ENCODE measurements at places on chromosomes 5 and 9. TPM values are rescaled to one million over a fixed set of nuclear protein-coding genes. Genes with fewer than 3 reads are reported as not detected.
A peak's percentile ranks its signal among the peaks of the same experiment; 100 is the strongest.

- no peaks in the 10 kb centered on the region for H3K36me3 ChIP-seq
- H3K27me3 ChIP-seq = peaks cover 24% of the 10 kb centered on the region
- no peak for DNase-seq
- peaks cover 14% of the 10 kb centered on the region for H3K4me1 ChIP-seq
Observed at GRCh38 chr5:77852068-77852513, 76.0 kb upstream of the TBCA start.

Gene NKD2
- total RNA-seq = 14.4 TPM

Gene SOHLH1
- not detected for total RNA-seq

GRCh38 chr5:165504674-165505073 lies 1999.3 kb downstream of the MAT2B start:
- no peaks in the 10 kb centered on the region for H3K36me3 ChIP-seq
- DNase-seq = no peak
- H3K27ac ChIP-seq = no peak overlapping the region
- no peak overlapping the region for H3K4me3 ChIP-seq
- no peaks in the 10 kb centered on the region for H3K27me3 ChIP-seq

GRCh38 chr5:42502613-42503470 lies 79.6 kb downstream of the GHR start:
- H3K27ac ChIP-seq = no peak overlapping the region
- no peaks in the 10 kb centered on the region for H3K4me1 ChIP-seq
- H3K36me3 ChIP-seq = no peaks in the 10 kb centered on the region
- H3K4me3 ChIP-seq = no peak overlapping the region

DNA sequence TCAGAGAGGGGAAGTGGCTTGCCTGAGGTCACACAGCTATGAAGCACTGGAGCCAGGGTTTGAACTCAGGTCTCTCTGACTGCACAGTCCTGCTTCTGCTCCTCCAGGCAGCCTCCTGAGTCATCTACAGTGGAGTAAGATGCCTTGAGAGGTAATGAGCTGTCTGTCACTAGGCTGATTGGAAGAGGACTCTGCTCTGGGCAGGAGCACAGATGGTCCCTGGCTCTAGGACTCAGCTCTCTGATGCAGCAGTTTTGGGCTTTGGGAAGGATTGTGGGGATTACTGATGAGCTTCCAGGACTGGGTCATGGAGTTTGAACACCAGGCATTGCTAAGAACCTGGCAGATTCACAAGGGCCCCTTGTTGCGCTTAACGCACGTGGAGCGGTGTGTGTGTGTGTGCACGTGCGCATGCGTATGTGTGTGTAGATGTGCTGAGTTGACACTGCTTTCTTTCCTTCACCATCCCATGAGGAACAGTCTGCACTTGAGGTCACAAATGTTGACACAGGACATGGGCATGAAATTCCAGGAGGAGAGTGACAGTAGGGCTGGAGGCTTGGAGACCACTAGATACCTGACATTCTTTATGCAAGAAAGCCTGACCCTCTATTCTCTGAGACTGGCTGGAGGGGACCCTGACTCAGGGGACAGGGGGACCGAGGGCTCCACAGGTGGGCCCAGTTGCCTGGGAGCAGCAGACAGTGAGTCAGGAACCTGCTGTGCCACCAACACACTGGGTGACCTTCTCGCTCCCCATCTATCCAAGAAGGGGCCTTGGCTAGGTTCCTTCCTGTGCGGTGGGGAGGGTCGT lies 170.5 kb downstream of the RGS3 start:
- no peak for DNase-seq
- H3K27me3 ChIP-seq = no peaks in the 10 kb centered on the region
- H3K4me3 ChIP-seq = no peak overlapping the region

DNA sequence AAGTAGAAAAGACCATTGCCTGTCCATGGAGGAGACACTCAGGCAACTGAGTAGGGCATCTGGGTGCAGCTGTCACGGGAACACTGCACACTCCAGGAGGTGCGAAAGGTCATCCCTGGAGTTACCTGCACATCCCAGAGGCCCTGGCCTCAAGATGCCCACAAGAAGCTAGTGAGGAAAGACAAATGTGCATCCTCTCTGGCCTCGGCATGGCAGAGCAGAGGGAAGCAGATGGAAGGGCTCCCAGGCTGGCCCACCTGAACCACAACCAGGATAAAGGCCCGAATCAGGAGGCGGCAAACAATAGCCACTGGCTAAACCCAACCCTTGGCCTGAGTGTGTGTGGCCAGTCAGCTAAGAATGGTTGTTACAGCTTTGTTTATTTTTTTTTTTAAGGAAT lies 231.7 kb downstream of the SYK start:
- no peak overlapping the region for H3K4me3 ChIP-seq
- no peaks in the 10 kb centered on the region for H3K27me3 ChIP-seq
- no peak overlapping the region for H3K27ac ChIP-seq
- no peak for DNase-seq
- H3K36me3 ChIP-seq = no peaks in the 10 kb centered on the region
- H3K4me1 ChIP-seq = peaks cover 34% of the 10 kb centered on the region

Gene ZCCHC7
- 22.1 TPM for total RNA-seq

DNA sequence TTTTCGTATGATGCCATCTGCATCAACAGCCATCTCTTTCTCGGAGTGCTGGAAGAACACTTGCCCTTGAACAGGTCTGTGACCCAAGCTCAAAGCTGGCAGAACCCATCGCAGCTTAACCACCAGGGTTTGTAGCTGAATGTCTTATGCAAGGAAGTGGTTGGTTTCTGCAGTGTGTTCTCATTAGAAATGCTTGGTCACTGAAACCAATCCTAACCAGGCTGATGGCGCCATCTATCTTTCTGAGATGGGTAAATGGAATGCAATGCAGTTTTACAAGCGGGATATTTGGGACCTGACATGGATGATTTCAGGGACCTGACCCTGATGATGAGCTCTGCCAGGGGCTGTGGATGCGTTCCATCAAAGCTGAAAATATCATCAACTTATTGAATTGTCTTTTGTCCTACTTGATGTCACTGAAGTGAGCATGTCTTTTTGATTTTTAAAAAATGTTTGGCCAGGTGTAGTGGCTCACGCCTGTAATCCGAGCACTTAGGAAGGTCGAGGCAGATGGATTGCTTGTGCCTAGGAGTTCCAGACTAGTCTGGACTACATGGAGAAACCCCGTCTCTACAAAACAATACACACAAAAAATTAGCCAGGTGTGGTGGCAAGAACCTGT lies 28.7 kb downstream of the DMRT3 start:
- no peak overlapping the region for H3K4me3 ChIP-seq
- no peaks in the 10 kb centered on the region for H3K36me3 ChIP-seq
- DNase-seq = peak; percentile 16
- no peak overlapping the region for H3K27ac ChIP-seq

Gene FOXD4L6
- total RNA-seq = 0.18 TPM

DNA sequence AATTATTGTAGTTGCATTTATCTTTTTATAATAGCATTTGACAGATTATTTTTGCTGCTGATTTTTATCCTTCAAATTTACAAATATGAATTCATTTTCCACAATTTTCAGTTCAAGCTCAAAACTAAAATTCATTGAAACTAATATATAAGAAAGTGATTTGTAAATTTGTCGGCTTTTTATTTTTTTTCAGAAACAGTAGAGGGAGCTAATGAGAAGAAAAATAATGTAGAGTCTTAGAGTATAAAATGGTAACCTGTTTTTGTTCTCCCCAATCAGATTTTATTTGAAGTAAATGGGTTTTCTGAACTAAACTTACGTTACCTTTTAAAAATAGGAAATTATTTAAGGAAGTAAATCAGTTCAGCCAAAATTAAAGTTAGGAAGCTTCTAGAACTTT lies 19.2 kb downstream of the PRRC1 start:
- peaks cover 77% of the 10 kb centered on the region for H3K36me3 ChIP-seq
- H3K27ac ChIP-seq = no peak overlapping the region
- DNase-seq = no peak
- H3K4me1 ChIP-seq = no peaks in the 10 kb centered on the region

Data from activated T-helper 2 cell treated with anti-CD3 and anti-CD28 coated beads, Interferon-gamma antibody, Interleukin-2, Interleukin-4, amounts not matched to agents 10 μg/mL and 5 μg/mL and 100 μg/mL, durations not matched to agents 14 hours and 24 hours and 36 hours (primary cell).